ENCODE measurements at places on chromosomes 7 and 10. TPM values are rescaled to one million over a fixed set of nuclear protein-coding genes. Genes with fewer than 3 reads are reported as not detected.
A peak's percentile ranks its signal among the peaks of the same experiment; 100 is the strongest.

ADAMTS14 gene
- 0.26 TPM for polyA plus RNA-seq

DNA sequence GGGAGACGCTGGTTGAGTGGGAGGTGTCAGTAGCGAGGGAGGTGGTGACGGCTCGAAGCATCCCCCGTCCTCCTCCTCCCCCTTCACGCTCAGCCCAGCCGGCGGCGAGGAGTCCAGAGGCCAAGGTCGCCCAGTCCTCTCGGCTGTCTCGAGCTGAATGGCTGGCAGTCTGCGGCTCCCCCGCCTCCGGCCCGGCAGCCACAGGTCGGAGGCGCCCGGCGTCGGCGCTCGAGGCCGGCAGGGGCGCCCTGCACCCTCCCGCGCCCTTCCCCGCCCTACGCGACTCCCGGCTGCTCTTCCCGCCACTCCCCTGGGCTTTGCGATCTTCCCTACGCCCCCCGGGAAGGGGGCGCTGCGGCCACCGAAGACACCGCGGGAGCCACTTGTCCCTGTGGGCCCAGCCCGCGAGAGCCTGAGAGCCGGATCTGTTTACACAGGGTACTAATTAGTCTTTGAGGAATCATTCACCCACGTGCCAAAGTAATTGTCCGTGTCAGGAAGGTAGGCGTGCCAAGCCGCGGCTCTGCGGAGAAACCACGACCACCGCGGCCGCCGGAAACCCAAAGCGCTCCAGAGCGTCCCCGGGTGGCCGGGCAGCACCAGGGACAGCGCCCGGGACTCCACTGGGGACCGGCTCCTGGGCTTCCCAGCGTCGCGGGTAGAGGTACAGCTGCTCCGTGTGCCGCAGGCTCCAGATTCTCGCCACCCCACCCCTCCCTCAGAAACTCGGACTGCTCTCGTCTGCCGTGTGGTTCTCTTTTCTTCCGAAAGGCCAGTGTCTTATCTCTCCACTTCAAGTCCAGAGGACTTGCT is at the start of gene NXPH1:
Gene NXPH1 (plus strand): TSS at position 133 of the 813 bp plus-strand sequence.
- peaks cover 20% of the 10 kb centered on the region for H3K27me3 ChIP-seq
- H3K36me3 ChIP-seq, result no peaks in the 10 kb centered on the region
- H3K27ac ChIP-seq, result no peak within 1 kb of the TSS

DNA sequence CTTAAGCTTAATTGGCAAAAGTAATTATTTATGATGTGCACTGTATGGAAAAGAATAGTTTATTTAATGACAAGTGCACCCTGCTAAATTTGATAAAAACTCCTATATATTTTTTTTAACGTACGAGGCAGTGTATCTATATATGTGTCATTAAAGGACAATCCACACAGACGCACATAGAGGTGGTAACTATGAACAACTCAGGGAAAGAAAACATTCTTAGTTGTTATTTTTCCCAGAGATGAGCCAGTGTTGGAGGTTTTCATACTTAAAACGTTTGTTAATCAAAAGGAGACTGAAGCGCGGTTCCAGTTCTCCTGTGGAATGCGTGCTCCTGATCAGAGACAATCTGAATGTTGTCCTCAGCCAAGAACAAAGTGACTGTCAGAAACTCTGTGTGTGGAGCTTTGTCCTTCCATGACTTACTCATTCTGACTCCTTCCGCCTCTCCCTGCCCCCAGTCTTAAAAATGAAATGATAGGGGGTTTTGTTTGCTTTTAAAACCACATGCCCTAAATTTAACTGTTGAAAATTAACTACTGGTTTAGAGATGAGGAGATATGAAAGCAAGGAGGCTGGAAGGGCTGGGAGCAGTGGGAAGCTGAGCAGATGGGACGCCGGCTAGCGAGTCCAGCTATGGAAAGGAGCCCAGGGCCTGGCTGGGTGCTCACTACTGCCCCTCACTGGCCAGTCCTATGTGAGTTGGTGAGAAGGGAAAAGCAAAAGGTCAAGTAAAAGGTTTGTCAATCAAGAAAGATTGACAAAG is 99.6 kb downstream of the SVIL start:
- no peak overlapping the region for H3K4me3 ChIP-seq
- no peaks in the 10 kb centered on the region for H3K27me3 ChIP-seq
- H3K27ac ChIP-seq, result peak overlapping the region; percentile 10
- H3K4me1 ChIP-seq, result no peaks in the 10 kb centered on the region
- no peak for DNase-seq

CALHM2 gene
- 12.6 TPM for polyA plus RNA-seq

DNA sequence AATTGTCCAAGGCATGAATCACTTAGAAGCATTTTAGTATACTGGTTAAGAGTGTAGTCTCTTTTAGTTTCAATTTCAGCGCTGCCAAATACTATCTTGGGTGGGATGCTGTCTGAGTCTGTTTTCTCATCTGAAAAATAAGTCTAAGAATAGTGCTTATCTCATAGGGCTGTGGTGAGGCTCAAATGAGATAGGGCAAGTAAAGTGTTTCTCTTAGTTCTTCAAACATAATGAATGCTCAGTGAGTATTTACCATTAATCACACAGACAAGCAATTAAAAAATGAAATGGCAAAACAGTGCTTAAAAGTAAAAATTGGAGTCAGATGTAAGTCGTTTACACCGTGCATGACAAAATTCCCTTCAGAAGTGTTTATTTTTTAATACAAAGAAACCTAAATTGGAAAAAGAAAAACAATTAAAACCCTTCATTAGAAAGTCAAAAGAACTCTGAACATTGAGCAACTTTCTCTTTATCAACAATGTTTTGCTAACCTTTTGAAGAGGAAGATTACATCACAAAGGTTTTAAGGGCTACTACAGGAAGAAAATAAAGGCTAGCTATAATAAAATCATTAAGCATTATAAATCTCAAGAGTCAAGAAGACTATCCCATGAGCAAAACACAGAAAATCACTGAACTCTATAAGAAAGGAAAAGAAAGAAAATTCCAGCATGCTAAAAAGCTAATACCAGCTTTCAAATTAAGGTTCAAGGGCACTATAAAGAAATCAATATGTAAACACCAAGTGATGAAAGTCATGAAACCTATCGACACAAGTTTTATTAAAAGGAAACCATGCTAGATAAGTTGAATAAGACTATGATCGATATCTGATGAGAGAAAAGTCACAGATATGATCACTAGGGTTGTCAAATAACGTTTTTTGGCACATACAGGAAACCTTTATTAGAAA is 45.6 kb upstream of the C1GALT1 start:
- no peak overlapping the region for H3K4me3 ChIP-seq
- DNase-seq, result no peak
- H3K4me1 ChIP-seq, result no peaks in the 10 kb centered on the region
- H3K36me3 ChIP-seq, result no peaks in the 10 kb centered on the region
- peak overlapping the region; percentile 18 for H3K27ac ChIP-seq

DNA sequence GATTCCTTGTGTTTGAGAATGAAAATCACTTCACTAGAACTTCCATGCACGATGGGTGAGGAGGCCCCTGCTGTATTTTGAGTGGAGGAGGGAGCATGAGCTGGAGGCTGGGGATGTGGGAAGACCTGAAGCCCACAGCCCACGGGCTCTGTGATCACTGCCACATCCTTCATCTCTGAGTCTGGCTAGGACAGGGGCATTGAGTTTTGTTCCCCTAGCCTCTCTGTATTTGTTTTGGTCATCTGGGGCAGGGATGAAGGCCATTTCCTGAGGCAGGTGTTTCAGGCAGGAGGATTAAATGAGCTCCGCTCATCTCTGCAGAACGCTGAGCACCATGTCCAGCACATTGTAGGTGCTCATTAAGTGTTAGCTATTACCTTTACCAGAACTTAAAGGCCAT is 293.6 kb downstream of the GLRX3 start:
- no peak overlapping the region for H3K4me3 ChIP-seq
- H3K27me3 ChIP-seq, result no peaks in the 10 kb centered on the region
- no peak overlapping the region for H3K27ac ChIP-seq
- H3K36me3 ChIP-seq, result no peaks in the 10 kb centered on the region
- no peaks in the 10 kb centered on the region for H3K4me1 ChIP-seq

- H3K4me1 ChIP-seq, result peaks cover 6% of the 10 kb centered on the region
- no peak overlapping the region for H3K4me3 ChIP-seq
- no peak overlapping the region for H3K27ac ChIP-seq
- no peaks in the 10 kb centered on the region for H3K36me3 ChIP-seq
Measured at GRCh38 chr10:61978965-61979364, 77.5 kb downstream of the ARID5B start.

PTF1A gene
- not detected for polyA plus RNA-seq
